Activated T-cell treated with anti-CD3 and anti-CD28 coated beads, Interleukin-2, amount 50 U/mL, for 72 hours (primary cell): ENCODE measurements at places on chromosomes 2 and 18. TPM values are rescaled to one million over a fixed set of nuclear protein-coding genes. Genes with fewer than 3 reads are reported as not detected.

- no peak for DNase-seq
These were observed 14.3 kb upstream of the GPD2 start for GRCh38 chr2:156421851-156422250.

- DNase-seq: no peak
These were observed 211.3 kb downstream of the LOXHD1 start for GRCh38 chr18:46445522-46446313.

- peak; percentile 10 for DNase-seq
These were observed 493 bp downstream of the FN1 start for GRCh38 chr2:215435280-215435869.

GRCh38 chr2:33375054-33375453, 101.4 kb upstream of the RASGRP3 start:
- DNase-seq: no peak

DNA sequence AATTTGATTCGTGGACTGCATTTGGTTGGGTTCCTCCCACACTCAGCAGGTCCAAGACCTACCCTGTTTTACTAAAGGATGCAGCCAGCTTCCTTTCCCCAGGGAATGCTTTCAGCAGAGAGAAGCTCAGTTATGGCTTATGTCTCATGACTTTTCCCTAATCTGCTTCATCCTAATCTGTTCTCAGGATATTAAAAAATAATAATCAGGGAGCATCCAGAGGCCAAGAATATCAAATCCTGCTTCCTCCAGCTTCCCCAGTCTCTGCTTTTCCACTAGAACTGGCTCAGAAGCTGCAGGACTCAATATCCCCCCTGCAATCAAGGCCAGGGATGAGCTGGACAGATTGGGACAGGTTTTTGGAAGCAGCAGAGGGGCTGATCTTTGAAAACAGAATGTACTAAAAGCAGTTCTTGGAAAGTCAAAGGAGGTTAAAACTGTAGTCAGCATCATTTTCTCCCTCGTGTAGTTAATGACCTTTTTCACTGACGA, 326.9 kb upstream of the TNP1 start:
- no peak for DNase-seq

DNA sequence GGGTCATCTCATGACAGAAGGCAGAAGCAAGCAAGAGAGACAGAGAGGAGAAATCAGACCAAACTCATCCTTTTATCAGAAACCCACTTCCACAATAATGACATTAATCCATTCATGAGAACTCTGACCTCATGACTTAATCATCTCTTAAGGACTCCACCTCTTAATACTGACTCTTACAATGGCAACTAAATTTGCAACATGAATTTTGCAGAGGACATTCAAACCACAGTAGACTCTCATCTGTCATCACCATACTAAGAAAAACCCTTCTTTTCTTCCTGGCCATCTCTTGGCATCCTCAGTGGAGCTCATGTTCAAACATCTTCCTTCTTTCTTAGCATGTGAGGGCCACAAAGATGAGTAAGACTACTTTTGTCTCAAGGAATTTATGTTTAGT, 476.2 kb upstream of the RAB12 start:
- DNase-seq: no peak

DNA sequence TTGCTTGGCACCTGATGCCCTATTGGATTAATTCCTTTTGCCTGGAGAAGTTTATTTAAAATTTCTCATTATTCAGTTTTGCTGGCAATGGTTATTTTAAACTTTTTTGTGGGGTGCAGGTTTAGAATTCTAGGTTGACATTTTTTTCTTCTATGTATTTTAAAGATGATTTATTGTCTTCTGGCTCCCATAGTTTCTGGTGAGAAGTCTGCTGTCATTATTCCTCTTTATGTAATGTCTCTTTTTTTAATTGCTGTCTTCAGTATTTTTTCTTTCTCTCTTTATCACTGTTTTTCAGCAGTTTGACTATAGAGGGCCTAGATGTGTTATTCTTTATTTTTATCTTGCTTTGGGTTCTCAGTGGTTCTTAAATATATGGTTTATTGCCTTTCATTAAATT, 182.2 kb upstream of the STON1 start:
- no peak for DNase-seq

GRCh38 chr2:102008490-102008889, 16.7 kb downstream of the IL1R2 start:
- DNase-seq: no peak

- no peak for DNase-seq
These were observed 47.8 kb downstream of the SH3YL1 start for GRCh38 chr2:216068-216467.

DNA sequence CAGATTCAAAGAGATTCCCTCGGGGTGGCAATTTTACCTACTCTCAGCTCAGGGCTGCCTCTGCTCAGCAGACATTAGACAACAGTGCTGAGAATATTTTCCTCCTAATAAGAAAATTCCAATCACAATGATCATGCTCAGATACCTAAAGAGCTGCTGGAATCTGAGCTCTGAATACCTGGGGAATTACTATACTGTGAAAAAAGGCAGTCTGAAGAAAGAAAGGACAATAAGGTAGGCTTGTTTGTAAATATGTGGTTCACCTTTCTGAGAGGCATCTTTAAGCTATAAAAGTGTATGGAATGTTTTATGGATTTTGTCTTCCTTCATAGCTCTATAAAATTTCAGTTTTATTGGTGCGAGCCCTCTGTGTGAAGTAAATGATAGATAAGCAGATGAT, 34.2 kb upstream of the FAM98A start:
- DNase-seq: no peak

DNA sequence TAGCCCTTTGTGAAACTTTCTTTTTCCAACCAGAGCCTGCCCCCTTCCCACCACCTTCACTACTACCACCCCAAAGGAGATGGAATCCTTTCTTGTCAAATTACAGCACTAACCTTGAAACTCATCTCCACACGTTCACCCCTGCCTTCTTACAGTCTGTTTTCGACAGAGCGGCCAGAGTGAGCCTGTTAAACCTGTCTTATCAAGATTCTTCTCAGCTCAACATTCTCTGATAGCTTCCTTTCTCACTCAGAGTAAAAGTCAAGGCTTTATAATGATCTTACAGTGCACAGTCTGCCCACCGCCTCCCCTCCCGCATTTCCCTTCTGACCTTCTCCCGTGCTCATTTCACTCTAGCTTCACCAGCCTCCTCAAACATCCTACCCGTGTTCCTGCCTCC, 56.0 kb downstream of the ARHGAP25 start:
- no peak for DNase-seq

DNA sequence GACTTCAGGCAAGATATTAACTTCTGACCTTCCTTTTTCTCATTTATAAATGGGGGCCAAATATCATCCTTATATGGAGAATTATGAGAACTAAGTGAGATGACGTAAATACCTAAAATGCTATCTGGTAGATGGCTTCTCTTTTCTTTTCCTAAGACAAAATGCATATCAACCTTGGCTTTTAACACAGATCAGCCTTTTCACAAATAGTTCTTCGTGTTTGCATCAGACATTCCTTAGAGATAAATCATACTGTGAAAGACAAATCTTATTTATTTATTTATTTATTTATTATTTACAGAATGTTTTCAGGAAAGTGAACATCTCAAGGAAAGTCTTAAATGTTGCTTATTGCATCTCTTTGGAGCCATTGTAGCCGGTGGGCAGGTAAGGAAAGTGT, 62.8 kb downstream of the NBEAL1 start:
- DNase-seq: no peak

DNA sequence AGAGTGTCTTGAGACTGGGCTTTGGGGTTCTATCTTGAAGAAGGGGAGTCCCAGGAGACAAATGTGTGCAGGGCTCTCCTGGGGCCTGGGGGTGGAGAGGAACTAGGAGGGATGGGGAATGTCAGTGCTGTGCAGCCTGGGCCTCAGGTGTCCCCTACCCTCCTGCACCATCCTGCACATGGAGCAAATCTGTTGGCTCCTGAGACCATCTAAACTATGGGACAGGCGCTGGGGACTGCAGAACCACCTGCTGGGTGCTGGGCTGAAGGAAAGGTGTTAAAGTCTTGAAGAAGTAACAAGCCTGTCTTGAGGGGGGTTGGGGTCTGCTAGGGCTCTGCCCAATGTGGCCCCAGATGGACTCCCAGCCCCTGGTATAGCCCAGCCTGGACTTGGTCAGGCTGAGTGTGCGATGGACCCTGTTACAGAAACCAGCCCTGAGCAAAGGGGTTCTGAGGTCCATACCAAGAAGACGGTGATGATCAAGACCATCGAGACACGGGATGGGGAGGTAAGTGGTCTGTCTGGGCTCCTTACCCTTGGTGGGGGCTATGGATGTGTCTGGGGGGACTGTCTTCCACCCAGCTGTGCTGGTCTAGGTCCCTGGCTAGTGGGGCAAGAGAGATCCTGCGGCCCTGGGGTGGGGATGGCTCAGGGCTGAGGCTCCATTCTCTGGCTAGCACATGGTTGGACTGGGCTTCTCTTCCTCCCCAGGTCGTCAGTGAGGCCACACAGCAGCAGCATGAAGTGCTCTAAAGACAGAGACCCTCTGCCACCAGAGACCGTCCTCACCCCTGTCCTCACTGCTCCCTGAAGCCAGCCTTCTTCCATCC, 7.3 kb downstream of the DES start:
- DNase-seq: no peak

- DNase-seq: no peak
These were observed 156.2 kb upstream of the NABP1 start for GRCh38 chr2:191521608-191522208.

- DNase-seq: no peak
These were observed 18.2 kb upstream of the CCBE1 start for GRCh38 chr18:59715445-59715844.

DNA sequence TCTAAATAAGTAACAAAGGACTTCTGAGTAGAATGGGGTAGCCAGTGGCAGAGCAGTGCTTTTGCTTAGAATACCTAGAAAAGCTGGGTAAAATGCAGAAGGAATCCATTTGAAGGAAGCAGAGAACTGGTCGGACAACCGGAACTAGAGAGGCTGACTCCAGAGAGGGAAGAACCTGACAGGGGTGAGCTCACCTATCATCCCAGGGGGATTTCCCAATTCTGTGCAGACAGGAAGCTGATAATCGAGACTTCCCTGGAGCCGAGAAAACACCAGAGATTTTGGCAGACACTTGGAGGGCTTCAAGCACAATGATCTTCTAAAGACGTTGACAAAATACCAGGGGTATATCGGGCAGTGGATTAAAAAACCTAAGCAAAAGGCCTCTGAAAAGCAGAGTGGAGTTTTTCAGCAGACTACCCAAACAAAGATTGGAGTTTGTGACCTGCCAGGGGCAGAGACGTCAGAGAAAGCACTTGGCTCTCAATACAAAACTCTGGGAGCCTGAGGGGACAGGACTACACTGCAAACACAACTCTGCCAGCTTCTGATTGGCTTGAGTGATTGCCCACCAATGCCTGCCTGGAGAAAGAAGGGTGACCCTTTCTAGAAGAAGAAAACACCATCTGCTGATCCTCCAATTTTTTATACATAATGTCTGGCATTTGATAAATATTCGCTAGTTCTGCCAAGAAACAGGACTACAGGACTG, 67.5 kb upstream of the TTN start:
- DNase-seq: no peak

- DNase-seq: no peak
These were observed 90.3 kb upstream of the RAB27B start for GRCh38 chr18:54737986-54738385.

DNA sequence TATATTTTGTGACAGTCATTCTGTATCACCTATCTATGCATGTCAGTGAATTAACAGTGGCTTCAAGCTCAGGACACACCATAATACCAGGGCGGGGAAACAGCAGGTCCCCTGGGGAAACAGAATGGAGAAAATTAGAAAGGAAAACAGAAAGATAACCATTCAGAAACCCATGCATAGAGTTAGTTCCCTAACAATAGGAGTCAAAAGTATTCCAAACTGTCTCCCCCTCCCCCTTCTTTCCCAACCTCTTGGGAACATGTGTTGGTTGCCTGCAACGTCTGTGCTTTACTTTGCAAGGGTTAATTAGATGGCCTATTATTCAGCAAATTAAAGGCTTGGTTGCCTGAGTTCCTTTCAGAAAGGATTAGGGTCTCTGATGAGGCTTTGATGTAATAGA, 176.4 kb downstream of the MYO3B start:
- no peak for DNase-seq

DNA sequence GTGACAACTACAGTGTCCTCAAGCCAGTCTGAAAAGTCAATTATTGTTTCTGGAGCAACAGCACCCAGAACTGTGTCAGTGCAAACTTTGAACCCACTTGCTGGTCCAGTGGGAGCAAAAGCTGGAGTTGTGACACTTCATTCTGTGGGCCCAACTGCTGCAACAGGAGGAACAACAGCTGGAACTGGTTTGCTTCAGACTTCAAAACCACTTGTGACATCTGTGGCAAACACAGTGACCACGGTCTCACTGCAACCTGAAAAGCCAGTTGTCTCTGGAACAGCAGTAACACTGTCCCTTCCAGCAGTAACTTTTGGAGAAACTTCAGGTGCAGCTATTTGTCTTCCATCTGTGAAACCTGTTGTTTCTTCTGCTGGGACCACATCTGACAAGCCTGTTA, 59.8 kb downstream of the TAF4B start:
- DNase-seq: no peak

DNA sequence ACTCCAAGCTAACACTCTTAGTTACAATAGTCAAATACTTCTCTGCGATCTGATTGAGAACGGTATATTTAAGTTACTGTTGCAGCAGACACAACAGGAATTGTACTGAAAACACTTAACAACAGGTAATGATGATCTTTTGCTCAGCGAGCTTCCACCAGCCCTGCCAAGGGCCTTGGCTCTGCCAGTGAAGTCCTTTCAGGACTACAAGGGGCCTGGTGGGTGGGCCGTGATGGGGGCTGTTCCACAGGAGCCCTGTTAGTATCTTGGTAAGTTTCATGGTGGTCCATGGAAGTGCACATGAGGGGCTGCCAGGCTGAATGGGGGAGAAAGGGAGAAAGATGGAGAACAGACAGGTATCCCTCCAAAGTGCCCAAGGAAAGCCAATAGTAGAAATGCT, 178.6 kb upstream of the DOK6 start:
- DNase-seq: no peak

The ITPRIPL1 gene
- total RNA-seq: 31.4 TPM

The ANKRD23 gene
- 5.7 TPM for total RNA-seq

The ZBTB7C gene
- 0.05 TPM for total RNA-seq

The UGT1A5 gene
- total RNA-seq: not detected

The MROH2A gene
- total RNA-seq: not detected

The ALKAL2 gene
- 0.60 TPM for total RNA-seq

The DRC1 gene
- total RNA-seq: not detected

The TWIST2 gene
- not detected for total RNA-seq

The PPP1R1C gene
- total RNA-seq: not detected

The CTLA4 gene
- total RNA-seq: 132 TPM

The HAAO gene
- 6.1 TPM for total RNA-seq

The SPEG gene
- total RNA-seq: 4.8 TPM
